ENCODE measurements at places on chromosomes 12 and 14. TPM values are rescaled to one million over a fixed set of nuclear protein-coding genes. Genes with fewer than 3 reads are reported as not detected.

Gene OR4L1
- not detected for total RNA-seq

Gene SLC16A7
- total RNA-seq, result 3.6 TPM

Gene C3AR1
- 0.06 TPM for total RNA-seq

Gene CLEC2A
- total RNA-seq, result not detected

DNA sequence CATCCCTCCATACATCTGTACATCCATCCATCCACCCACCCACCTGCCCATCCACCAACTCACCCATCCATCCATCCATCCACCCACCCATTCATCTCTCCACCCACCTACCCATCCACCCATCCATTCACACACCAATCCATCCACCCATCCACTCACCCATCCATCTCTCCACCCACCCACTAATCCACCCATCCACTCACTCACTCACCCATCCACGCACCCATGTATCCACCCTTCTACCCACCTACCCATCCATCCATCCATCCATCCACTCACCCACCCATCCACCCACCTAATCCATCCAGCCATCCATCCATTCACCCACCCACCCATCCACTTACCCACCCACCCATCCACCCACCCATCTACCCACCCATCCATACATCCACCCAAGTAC, 16.2 kb downstream of the GALNT9 start:
- H3K4me1 ChIP-seq, result no peaks in the 10 kb centered on the region
- no peak overlapping the region for H3K4me3 ChIP-seq
- DNase-seq, result no peak
- no peak overlapping the region for H3K27ac ChIP-seq
- H3K36me3 ChIP-seq, result no peaks in the 10 kb centered on the region

- H3K4me3 ChIP-seq, result no peak overlapping the region
- DNase-seq, result peak; percentile 78
- H3K27me3 ChIP-seq, result no peaks in the 10 kb centered on the region
- H3K36me3 ChIP-seq, result no peaks in the 10 kb centered on the region
- peaks cover 8% of the 10 kb centered on the region for H3K4me1 ChIP-seq
These were observed 4.6 kb downstream of the CCDC197 start for GRCh38 chr14:94001501-94002396.

- no peak overlapping the region for H3K4me3 ChIP-seq
- DNase-seq, result no peak
- H3K36me3 ChIP-seq, result no peaks in the 10 kb centered on the region
- H3K27me3 ChIP-seq, result no peaks in the 10 kb centered on the region
- H3K27ac ChIP-seq, result no peak overlapping the region
These were observed 231.2 kb downstream of the VRK1 start for GRCh38 chr14:97028382-97028781.

Gene ADSS1
- total RNA-seq, result 1.2 TPM

GRCh38 chr12:117444781-117445180, 83.4 kb upstream of the NOS1 start:
- peak; percentile 93 for DNase-seq
- H3K27ac ChIP-seq, result peak overlapping the region; percentile 70
- peaks cover 75% of the 10 kb centered on the region for H3K4me1 ChIP-seq
- no peak overlapping the region for H3K4me3 ChIP-seq
- no peaks in the 10 kb centered on the region for H3K27me3 ChIP-seq

GRCh38 chr14:67166450-67166853, 22.8 kb upstream of the GARIN2 start:
- H3K27ac ChIP-seq, result no peak overlapping the region
- H3K27me3 ChIP-seq, result no peaks in the 10 kb centered on the region
- no peaks in the 10 kb centered on the region for H3K4me1 ChIP-seq
- DNase-seq, result peak; percentile 58
- 0 out of 2 replicates have a peak, but pooled peaks cover 3% of the 10 kb centered on the region for H3K36me3 ChIP-seq

Gene NINJ2
- total RNA-seq, result not detected

DNA sequence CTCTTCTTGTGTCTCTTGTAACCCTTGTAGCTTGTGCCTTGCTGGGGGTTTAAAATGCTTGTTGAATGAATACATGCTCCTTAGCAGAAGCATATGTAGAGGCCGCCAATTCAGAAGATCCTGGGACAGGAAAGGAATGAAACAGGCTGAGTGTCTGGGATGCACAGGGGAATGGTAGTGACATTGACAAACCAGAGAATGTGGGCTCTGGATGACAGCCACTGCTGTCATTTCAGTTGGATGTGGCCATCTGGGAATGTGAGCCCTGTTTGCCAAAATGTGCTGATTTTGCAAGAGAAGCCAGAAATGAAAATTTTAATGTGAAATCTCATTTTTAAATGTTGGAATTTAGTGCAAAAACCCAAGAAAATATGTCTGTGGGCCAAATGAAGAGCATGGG, 136.8 kb downstream of the DACT1 start:
- H3K4me1 ChIP-seq, result peaks cover 12% of the 10 kb centered on the region
- no peaks in the 10 kb centered on the region for H3K27me3 ChIP-seq
- no peak overlapping the region for H3K27ac ChIP-seq
- no peak for DNase-seq
- no peak overlapping the region for H3K4me3 ChIP-seq

DNA sequence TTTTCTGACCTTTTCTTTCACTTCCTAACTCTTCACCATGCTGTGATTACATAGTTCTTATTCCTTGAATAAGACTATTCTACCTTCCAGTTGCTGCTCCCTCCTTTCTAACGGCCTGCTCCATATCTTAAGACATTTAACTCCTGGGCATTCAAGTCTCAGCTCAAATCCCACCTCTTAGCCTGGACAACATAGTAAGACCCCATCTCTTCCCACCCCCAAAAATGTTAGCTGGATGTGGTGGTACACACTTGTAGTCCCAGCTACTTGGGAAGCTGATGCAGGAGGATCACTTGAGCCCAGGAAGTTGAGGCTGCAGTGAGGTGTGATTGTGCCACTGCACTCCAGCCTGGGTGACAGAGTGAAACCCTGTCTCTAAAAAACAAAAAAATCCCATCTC, 10.9 kb downstream of the ERG28 start:
- H3K27ac ChIP-seq, result no peak overlapping the region
- no peak for DNase-seq
- no peak overlapping the region for H3K4me3 ChIP-seq

Gene RPL10L
- total RNA-seq, result not detected

DNA sequence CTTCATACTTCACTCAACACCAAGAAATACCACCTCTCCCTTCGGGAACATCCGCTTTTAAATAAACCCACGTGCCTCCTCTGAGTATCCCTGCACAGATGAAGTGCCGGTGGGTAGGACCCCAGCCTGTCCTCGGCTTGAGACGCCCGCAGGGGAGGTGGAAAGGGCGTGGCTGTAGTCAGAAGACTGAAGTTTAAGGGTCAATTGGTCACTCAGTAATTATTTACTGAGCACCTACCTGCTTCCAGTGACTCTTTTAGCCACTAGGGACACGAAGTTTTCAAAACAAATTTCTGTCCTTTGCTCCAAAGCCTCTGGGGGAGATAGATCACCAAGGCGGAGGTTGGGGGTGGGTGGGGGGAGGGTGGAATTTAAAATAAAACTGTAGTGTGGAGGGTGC, 309.4 kb downstream of the VRK1 start:
- H3K27ac ChIP-seq, result no peak overlapping the region
- H3K27me3 ChIP-seq, result no peaks in the 10 kb centered on the region
- H3K4me1 ChIP-seq, result no peaks in the 10 kb centered on the region
- DNase-seq, result no peak

Gene COQ6
- total RNA-seq, result 14.0 TPM

GRCh38 chr14:104467641-104468040, 111.9 kb upstream of the C14orf180 start:
- H3K36me3 ChIP-seq, result no peaks in the 10 kb centered on the region
- H3K27ac ChIP-seq, result no peak overlapping the region
- H3K27me3 ChIP-seq, result peaks cover 8% of the 10 kb centered on the region
- no peak for DNase-seq
- H3K4me1 ChIP-seq, result no peaks in the 10 kb centered on the region

DNA sequence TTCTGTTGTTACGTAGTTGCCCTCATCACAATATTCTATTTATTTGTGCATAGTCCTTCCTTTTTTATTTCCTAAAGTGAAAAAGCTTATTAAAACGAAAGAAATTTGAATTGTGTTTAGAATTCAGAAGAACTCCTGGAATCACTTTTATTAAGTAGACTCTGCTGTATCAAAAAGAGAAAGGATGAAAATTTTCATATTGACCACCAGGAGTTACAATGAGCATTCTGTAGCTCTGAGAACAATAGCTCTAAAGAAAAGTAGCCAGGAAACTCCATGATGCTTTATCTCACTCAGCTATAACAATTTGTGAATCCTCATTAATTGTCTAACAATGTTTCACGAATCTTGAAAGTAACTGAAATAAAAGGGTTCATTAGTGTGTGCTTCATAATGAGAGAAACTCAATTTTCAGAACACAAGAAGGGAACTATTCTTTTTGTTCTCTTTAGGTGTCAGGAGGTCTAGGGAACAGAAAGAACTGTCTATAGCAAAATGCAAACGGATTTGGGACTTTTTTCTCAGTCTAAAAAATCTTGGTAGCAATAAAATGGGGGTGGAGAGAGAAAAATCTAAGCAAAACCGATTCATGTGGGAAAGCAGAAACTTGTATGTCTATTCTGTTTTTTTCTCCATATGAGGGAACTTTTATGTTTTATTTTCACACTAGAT, 19.3 kb downstream of the ASCL1 start:
- H3K27ac ChIP-seq, result no peak overlapping the region
- H3K4me1 ChIP-seq, result no peaks in the 10 kb centered on the region
- H3K4me3 ChIP-seq, result no peak overlapping the region
- H3K27me3 ChIP-seq, result 0 out of 2 replicates have a peak, but pooled peaks cover 2% of the 10 kb centered on the region
- DNase-seq, result no peak

DNA sequence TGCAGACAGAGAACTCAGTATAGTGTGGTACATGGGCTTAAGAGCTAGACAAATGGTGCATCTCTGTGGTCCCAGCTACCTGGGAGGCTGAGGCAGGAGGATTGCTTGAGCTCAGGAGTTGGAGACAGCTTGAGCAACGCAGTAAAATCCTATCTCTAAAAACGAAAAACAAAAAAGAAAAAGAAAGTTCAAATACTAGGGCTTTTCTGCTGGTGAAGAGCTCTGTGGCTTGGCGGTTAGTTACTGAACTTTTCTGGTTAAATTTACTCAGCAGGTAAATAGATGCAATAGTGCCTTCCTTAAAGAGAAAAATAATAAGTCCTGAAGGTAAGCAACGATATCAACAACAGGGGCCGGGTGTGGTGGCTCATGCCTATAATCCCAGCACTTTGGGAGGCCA, 31.4 kb upstream of the RAP1B start:
- no peak overlapping the region for H3K4me3 ChIP-seq
- H3K36me3 ChIP-seq, result no peaks in the 10 kb centered on the region
- H3K27ac ChIP-seq, result no peak overlapping the region
- DNase-seq, result no peak
- H3K4me1 ChIP-seq, result no peaks in the 10 kb centered on the region

Gene MGAT4C
- total RNA-seq, result 0.03 TPM

Gene BIN2
- total RNA-seq, result not detected

Gene DEGS2
- 0.03 TPM for total RNA-seq

GRCh38 chr12:42679466-42679865, 89.9 kb upstream of the PRICKLE1 start:
- peaks cover 7% of the 10 kb centered on the region for H3K4me1 ChIP-seq
- no peak overlapping the region for H3K4me3 ChIP-seq
- no peak overlapping the region for H3K27ac ChIP-seq
- DNase-seq, result peak; percentile 36
- H3K27me3 ChIP-seq, result no peaks in the 10 kb centered on the region

Gene AJUBA
- total RNA-seq, result 47.3 TPM

Gene KCNH3
- total RNA-seq, result 0.12 TPM

Gene CHGA
- not detected for total RNA-seq

GRCh38 chr12:51217133-51217967, 512 bp downstream of the POU6F1 start:
- no peaks in the 10 kb centered on the region for H3K36me3 ChIP-seq
- peak overlapping the region; percentile 82 for H3K27ac ChIP-seq
- peak overlapping the region; percentile 70 for H3K4me3 ChIP-seq
- DNase-seq, result peak; percentile 55
- H3K4me1 ChIP-seq, result peaks cover 6% of the 10 kb centered on the region

DNA sequence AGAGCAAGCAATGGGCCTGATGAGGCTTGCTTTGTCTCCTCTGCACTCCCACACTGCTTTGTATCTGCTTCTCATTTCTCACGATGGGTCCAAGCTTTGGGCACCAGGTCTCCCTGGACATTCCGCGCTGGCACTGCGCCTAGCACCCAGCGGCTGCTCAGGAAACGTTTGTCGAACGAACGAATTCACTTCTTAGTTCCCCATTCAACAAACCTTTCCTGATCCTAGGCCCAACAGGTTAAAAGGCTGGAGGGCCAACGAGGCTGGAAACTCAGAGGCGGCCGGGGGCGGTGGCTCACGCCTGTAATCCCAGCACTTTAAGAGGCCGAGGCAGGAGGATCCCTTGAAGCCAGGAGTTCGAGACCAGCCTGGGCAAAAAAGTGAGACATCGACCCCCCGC, 1.0 kb upstream of the GLRX5 start:
- H3K27ac ChIP-seq, result peak overlapping the region; percentile 87
- H3K27me3 ChIP-seq, result no peaks in the 10 kb centered on the region
- H3K4me1 ChIP-seq, result peaks cover 12% of the 10 kb centered on the region
- no peak for DNase-seq

DNA sequence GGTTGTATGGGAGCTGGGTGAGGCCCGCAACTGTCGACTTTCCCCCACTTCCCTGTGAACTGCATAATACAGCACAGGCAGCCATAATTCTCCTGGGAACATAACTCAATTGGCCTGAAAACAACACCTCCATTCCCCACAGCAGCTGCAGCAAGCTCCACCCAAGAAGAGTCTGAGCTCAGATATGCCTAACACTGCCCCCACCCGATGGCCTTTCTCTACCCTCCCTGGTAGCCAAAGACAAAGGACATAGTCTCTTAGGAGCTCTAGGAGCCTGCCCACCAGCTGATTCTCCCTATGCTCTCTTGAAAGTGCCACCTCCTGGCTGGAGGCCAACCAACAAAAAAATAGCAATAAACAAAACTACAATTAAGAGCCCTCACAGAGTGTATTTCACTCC, 542.7 kb upstream of the LMO3 start:
- H3K4me1 ChIP-seq, result peaks cover 6% of the 10 kb centered on the region
- H3K36me3 ChIP-seq, result no peaks in the 10 kb centered on the region
- no peaks in the 10 kb centered on the region for H3K27me3 ChIP-seq
- H3K4me3 ChIP-seq, result no peak overlapping the region

DNA sequence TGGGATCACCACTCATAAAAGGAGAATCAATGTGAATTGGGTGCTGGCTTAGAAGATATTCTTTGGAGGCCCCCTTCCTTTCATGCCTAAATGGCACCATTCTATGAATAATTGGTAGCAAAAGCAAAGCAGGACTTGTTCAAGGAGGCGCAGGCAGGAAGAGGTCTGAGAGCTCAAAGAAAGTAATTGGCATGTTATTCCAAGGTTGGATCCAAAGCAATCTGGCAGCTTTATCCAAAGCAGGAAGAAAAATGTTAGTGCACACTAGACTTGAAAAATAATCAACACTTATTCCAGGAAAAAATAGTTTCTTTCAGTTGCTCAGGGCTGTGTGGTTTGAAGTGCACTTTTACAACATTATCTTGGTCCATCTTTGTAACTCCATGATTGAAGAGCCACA, 326.4 kb downstream of the NUAK1 start:
- H3K27ac ChIP-seq, result no peak overlapping the region
- H3K4me1 ChIP-seq, result no peaks in the 10 kb centered on the region
- H3K27me3 ChIP-seq, result no peaks in the 10 kb centered on the region
- no peak for DNase-seq
- H3K36me3 ChIP-seq, result no peaks in the 10 kb centered on the region

GRCh38 chr14:50026396-50026795, 90.0 kb downstream of the VCPKMT start:
- H3K27ac ChIP-seq, result no peak overlapping the region
- no peak overlapping the region for H3K4me3 ChIP-seq
- no peak for DNase-seq
- H3K27me3 ChIP-seq, result no peaks in the 10 kb centered on the region

Gene DPY19L2
- 4.4 TPM for total RNA-seq

Gene GPATCH2L
- 36.6 TPM for total RNA-seq

Gene SLC25A47
- 0.08 TPM for total RNA-seq
